Suprapubic skin (tissue), 4 donors: ENCODE measurements at places on chromosomes 1 and 21.

- DNase-seq, result no peak
- H3K4me1 ChIP-seq, result peaks cover 61% of the 10 kb centered on the region
- H3K36me3 ChIP-seq, result no peaks in the 10 kb centered on the region
- peak overlapping the region; percentile 69 for H3K27ac ChIP-seq
- H3K4me3 ChIP-seq, result no peak overlapping the region
Observed at GRCh38 chr1:14304381-14304865, 294.1 kb upstream of the KAZN start.

- no peaks in the 10 kb centered on the region for H3K36me3 ChIP-seq
- no peak overlapping the region for H3K27ac ChIP-seq
- H3K4me1 ChIP-seq, result no peaks in the 10 kb centered on the region
- DNase-seq, result no peak
- H3K4me3 ChIP-seq, result no peak overlapping the region
Observed at GRCh38 chr1:184242507-184242943, 144.3 kb upstream of the C1orf21 start.

DNA sequence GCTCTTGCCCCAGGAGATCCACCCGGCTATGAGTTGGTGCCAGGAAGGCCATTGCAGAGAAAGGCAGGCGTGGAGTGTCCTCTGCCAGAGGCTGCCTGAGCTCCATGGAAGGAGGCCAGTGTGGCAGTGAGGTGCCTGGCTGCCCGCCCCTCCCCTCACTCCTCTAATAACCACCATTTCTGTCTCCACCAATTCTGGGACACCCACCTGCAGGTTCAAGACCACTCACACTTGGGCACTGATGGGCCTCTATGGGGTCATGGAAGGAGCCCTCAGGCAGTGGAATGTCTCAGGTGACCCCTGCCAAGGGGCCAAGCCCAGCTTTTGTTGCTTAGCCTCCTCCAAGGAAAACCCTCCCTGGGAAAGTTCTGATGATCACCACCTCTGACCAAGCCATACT lies 731.6 kb downstream of the MATN1 start:
- DNase-seq, result no peak
- no peaks in the 10 kb centered on the region for H3K36me3 ChIP-seq
- H3K4me3 ChIP-seq, result no peak overlapping the region
- peaks cover 18% of the 10 kb centered on the region for H3K27me3 ChIP-seq
- no peak overlapping the region for H3K27ac ChIP-seq

- H3K27me3 ChIP-seq, result no peaks in the 10 kb centered on the region
- DNase-seq, result no peak
Observed at GRCh38 chr1:180680558-180681144, 48.8 kb downstream of the XPR1 start.

GRCh38 chr1:198957044-198957443 lies 318.2 kb downstream of the PTPRC start:
- no peak overlapping the region for H3K4me3 ChIP-seq
- no peaks in the 10 kb centered on the region for H3K36me3 ChIP-seq
- H3K27me3 ChIP-seq, result no peaks in the 10 kb centered on the region
- H3K27ac ChIP-seq, result no peak overlapping the region
- no peaks in the 10 kb centered on the region for H3K4me1 ChIP-seq

- H3K27me3 ChIP-seq, result peaks cover 14% of the 10 kb centered on the region
- peaks cover 10% of the 10 kb centered on the region for H3K4me1 ChIP-seq
- H3K27ac ChIP-seq, result no peak overlapping the region
Observed at GRCh38 chr1:19049128-19049768, 92.8 kb upstream of the IFFO2 start.

DNA sequence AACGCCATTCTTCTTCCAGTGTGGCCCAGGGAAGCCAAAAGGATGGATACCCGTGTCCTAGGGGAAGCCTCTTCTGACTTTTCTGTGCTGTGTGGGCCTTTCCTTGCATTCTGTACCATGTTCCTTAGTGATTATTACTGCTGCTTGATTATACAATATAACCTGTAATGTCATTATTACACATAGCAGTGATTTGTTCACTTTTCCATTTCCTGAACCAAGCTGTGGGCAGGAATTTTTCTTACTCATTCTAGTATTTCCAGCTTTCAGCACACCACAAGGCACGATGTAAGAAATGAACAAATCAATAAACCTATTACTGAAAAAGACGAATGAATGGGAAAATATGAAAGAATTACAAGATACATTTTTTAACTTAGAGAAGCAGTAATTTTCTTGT lies 8.4 kb upstream of the USP33 start:
- no peak for DNase-seq
- no peaks in the 10 kb centered on the region for H3K27me3 ChIP-seq
- no peak overlapping the region for H3K4me3 ChIP-seq
- no peaks in the 10 kb centered on the region for H3K4me1 ChIP-seq

DNA sequence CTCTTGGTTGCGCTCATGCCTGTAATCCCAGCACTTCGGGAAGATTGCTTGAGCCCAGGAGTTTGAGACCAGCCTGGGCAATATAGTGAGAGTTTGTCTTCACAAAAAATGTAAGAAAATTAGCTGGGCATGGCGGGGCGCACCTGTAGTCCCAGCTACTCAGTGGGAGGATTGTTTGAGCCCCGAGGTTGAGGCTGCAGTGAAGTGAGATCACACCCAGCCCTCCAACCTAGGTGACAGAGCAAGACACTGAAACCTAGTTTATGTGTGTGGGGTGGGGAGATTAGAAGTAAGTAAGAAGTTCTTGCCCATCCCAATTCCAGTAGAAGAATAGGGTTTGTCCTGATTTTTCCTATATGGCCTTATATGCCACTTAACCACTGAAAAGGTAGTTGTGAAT lies 2.0 kb downstream of the RPL5 start:
- no peaks in the 10 kb centered on the region for H3K27me3 ChIP-seq
- no peak for DNase-seq
- H3K27ac ChIP-seq, result no peak overlapping the region
- H3K4me3 ChIP-seq, result peak overlapping the region; percentile 99
- H3K4me1 ChIP-seq, result peaks cover 57% of the 10 kb centered on the region
- H3K36me3 ChIP-seq, result peaks cover 47% of the 10 kb centered on the region

DNA sequence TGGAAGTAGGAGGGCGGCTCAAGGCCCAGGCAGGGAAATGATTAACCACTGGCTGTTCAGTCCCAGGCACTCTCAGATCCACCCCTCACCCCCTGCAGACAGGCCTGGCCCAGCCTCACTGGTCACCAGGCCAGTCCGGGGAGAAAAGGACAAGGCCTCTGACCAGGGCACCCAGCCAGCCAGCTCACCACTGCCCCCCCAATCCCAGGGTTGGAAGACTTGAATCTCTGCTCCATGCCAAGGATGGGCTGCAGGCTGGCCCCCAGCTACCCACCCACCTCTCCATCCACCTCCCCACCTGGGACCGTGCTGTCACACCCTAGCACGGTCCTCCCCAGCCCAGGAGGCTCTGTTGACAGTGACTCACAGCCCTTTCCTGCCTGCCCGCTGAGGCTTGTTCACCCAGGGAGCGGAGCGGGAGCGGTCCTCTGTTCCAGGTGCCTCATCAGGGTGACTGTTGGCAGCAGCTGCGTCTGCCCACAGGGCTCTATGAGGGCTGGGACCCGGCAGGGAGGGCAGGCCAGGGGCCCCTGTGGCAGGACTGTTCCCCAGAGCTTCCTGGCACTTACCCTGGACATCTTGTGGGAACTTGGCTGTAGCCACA lies 2.2 kb downstream of the LAD1 start:
- peak overlapping the region; percentile 52 for H3K4me3 ChIP-seq
- no peaks in the 10 kb centered on the region for H3K36me3 ChIP-seq
- H3K27ac ChIP-seq, result peak overlapping the region; percentile 94
- H3K4me1 ChIP-seq, result peaks cover 65% of the 10 kb centered on the region

GRCh38 chr1:234965111-234965510 lies 163.5 kb downstream of the TOMM20 start:
- peak; percentile 28 for DNase-seq
- peak overlapping the region; percentile 3 for H3K27ac ChIP-seq
- H3K27me3 ChIP-seq, result no peaks in the 10 kb centered on the region
- H3K4me3 ChIP-seq, result no peak overlapping the region
- no peaks in the 10 kb centered on the region for H3K36me3 ChIP-seq

DNA sequence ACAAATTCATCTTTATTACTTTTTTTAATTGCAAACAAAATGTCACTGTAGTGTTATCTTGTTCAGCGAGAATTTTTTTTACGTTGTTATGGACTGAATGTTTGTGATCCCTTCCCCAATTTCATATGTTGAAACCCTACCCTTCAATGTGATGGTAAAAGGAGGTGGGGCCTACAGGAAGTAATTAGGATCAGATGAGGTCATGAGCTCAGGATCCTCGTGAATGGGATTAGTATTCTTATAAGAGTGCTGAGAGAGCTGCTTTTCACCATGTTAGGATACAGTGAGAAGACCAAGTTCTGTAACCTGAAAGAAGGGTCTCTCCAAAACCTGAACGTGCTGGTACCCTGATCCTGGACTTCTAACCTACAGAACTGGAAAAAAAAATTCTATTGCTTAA lies 646.0 kb upstream of the TMPRSS15 start:
- no peaks in the 10 kb centered on the region for H3K36me3 ChIP-seq
- H3K27ac ChIP-seq, result no peak overlapping the region
- no peak overlapping the region for H3K4me3 ChIP-seq
- DNase-seq, result no peak
- no peaks in the 10 kb centered on the region for H3K27me3 ChIP-seq

DNA sequence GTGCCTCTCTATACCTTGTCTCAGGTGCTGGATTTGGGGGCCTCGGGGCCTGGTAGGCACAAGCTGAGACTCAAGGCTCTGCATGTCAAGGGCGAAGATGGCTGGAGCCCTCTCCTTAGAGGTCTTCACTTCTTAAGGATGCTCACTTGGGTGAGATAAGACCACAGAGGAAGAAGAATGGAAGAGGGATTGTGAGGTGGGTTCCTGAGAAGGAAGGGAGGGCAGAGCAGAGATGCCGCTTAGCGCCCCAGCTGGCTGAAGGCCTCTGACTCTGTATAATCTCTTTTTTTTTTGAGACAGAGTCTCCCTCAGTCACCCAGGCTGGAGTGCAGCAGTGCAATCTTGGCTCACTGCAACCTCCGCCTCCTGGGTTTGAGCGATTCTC lies 32.2 kb downstream of the SOX13 start:
- H3K27ac ChIP-seq, result peak overlapping the region; percentile 76
- no peaks in the 10 kb centered on the region for H3K36me3 ChIP-seq
- peaks cover 52% of the 10 kb centered on the region for H3K4me1 ChIP-seq
- no peak overlapping the region for H3K4me3 ChIP-seq
- H3K27me3 ChIP-seq, result no peaks in the 10 kb centered on the region
- no peak for DNase-seq

- no peaks in the 10 kb centered on the region for H3K36me3 ChIP-seq
- no peak overlapping the region for H3K4me3 ChIP-seq
- no peaks in the 10 kb centered on the region for H3K27me3 ChIP-seq
- H3K4me1 ChIP-seq, result no peaks in the 10 kb centered on the region
- DNase-seq, result no peak
Observed at GRCh38 chr1:7501723-7502603, 269.1 kb upstream of the VAMP3 start.

DNA sequence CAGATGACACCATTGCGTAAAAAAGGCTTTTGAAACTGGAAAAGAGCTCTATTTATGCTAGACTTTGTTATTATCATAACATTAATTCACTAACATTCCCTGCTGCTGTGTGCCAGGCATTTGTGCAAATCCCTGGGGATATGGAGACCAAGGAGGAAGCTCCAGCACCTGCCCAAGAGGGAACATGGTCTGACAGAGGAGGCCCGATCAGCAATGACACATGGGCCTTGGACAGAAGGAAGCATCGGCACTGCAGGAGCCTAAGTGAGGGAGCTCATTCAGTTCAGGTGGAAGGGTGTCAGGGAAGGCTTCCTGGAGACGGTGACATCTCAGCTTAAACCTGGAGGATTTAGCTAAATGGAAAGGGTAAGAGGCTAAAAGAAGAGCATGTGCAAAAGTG lies 13.9 kb downstream of the CAMK2N1 start:
- no peak overlapping the region for H3K4me3 ChIP-seq
- H3K27ac ChIP-seq, result no peak overlapping the region
- H3K27me3 ChIP-seq, result peaks cover 57% of the 10 kb centered on the region
- H3K4me1 ChIP-seq, result peaks cover 10% of the 10 kb centered on the region
- no peak for DNase-seq

- H3K4me1 ChIP-seq, result no peaks in the 10 kb centered on the region
- no peak overlapping the region for H3K27ac ChIP-seq
- no peaks in the 10 kb centered on the region for H3K36me3 ChIP-seq
- DNase-seq, result no peak
- H3K27me3 ChIP-seq, result peaks cover 3% of the 10 kb centered on the region
- H3K4me3 ChIP-seq, result no peak overlapping the region
Observed at GRCh38 chr1:202250982-202251381, 57.4 kb downstream of the LGR6 start.

DNA sequence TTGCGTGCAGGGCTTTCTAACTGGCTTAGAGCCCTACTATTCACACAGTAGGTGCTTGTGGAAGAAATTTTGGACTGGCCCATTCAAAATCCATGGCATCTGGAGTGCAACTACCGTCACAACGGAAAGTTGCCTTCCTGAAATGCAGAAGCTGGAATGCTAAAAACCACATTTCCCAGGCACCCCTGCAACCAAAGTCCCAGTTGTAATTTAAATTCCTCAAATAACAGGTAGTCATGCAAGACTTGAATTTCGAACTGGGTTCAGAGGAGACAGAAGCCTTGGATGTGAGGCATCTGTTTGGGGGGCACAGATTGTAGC lies 186.7 kb downstream of the TOMM20 start:
- H3K27ac ChIP-seq, result no peak overlapping the region
- no peak overlapping the region for H3K4me3 ChIP-seq
- H3K4me1 ChIP-seq, result no peaks in the 10 kb centered on the region
- no peaks in the 10 kb centered on the region for H3K27me3 ChIP-seq
- no peaks in the 10 kb centered on the region for H3K36me3 ChIP-seq

DNA sequence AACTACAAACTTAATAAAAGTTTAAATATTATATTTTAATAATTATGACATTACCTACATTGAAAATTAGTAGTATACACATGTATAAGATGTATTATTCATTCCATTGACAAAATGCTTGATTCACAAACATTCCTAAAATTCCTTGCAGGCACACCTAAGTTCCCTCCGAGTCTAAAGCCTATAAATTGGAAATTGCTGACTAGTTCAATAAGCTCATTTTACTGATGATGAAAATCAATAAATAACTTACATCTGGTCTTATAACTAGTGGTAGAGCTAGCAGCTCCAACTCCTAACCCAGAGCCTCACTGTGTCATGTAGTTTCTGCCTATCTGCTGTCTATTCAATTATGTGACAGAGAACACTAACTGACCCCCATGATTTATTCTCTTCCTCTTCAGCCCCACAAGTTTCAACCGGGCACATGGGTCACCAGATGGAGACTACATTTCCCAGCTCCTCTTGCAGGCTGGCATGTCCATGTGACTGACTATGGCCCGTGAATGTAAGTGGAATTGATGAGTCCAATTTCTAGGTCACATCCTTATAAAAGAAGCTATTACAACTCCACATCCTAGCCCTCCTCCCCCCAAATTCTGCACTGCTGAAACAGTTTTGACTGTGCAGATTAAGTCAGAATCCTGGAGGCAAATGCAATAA lies 29.6 kb upstream of the LRRC8D start:
- no peaks in the 10 kb centered on the region for H3K36me3 ChIP-seq
- no peaks in the 10 kb centered on the region for H3K27me3 ChIP-seq

DNA sequence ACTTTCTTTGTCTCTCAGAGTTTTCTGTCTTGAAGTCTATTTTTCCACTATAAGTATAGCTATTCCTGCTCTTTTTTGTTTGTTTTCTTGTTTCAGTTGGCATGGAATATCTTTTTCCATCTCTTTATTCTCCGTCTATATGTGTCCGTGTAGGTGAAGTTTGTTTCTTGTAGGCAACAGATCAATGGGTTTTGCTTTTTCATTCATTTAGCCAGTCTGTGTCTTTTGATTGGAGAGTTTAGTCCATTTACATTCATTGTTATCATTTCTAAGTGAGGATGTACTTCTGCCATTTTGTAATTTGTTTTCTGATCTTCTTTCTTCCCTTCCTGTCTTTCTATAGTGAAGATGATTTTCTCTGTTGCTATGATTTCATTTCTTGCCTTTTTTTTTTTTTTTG lies 132.5 kb upstream of the GPR52 start:
- peaks cover 16% of the 10 kb centered on the region for H3K36me3 ChIP-seq
- H3K4me1 ChIP-seq, result no peaks in the 10 kb centered on the region
- H3K27me3 ChIP-seq, result no peaks in the 10 kb centered on the region
- H3K4me3 ChIP-seq, result no peak overlapping the region
- H3K27ac ChIP-seq, result no peak overlapping the region
